ENCODE measurements at places on chromosomes 5 and 9.

DNA sequence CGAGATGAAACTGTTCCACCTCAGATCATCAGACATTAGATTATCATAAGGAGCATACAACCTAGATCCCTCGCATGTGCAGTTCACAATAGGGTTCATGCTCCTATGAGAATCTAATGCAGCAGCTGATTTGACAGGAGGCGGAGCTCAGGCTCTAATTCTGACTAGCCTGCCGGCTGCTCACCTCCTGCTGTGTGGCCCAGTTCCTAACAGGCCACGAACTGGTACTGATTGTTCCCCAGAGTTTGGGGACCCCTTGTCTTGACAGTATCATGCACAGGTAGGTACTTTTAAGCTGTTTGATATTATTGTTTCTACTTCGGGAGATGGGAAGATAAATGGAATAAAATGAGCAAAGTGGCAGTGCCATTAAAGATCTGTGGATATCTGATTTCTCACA lies 66.9 kb downstream of the ZCCHC7 start:
- DNase-seq = no peak

DNA sequence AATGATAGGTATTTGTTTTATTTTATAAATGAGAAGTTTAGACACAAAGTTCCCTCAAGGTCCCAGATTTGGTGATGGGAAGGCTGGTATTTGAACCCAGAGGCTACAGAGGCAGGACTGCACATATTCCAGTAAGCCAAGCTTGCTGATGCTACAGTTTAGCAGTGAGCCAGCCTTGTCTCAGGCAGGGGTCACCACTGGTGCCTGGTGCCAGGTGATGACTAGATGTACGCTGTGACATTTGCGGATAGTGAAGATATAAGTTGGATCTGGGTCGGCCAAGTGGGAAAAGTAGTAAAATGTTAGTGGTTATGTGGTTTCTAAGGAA lies 143.9 kb downstream of the AOPEP start:
- no peak for DNase-seq

DNA sequence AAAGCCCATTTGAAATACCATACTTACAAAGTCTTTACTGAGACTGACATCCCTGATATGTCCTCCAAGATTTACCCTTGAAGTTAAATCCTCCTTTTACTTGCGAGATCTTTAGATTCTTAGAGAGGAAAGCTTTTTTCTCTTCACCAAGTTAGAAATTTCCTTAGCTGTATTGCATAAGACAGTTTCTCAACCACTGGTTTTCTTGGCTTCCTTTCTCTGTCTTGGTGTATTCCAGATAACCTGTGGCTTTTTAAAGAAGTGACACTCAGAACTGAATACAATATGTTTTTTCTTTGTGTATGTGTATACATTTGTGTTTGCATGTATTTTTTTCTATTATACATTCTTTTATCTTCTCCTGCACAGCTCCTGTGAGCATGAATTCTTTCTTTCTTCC lies 65.0 kb downstream of the SNCAIP start:
- no peak for DNase-seq

DNA sequence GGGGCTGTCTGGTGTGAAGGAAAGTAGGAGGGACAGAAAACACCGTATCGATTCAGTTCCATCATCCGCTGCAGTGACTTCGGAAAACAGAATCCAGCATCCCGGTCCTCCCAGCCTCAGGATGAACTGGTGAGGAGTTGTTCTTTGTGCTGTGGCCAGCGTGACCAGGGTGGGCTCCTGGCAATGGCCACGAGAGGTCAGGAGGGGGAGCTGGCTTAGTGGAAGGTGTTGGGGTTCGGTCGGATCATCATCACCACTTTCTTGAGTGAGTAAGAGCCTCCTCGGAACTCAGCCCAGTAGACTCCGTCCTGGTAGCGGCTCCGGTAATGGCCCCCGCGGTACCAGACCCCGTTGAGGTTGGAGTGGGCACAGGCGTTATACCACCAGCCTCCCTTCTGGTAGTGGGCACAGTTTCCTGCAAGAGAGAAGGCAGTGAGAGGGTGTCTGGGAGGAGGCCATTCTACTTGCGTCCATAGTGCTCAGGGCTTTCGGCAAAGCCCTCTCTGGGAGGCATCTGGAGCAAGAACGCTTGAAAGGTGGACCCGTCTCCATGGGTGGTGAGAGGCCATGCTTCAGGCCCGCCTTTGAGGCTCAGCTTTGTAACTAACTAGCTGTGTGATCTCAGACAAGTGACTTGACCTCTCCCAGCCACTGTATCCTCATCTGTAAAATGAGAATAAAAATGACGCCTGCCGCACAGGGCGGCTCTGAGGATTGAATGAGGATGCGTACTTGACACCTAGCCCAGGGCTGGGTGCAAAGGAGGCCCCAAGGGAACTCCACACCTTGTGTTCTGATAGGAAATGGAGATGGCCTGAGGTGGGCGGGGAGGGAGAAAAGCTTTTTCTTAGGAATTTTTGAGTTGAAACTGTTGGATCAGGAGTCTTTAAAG lies 33.5 kb downstream of the ANGPTL2 start:
- no peak for DNase-seq

DNA sequence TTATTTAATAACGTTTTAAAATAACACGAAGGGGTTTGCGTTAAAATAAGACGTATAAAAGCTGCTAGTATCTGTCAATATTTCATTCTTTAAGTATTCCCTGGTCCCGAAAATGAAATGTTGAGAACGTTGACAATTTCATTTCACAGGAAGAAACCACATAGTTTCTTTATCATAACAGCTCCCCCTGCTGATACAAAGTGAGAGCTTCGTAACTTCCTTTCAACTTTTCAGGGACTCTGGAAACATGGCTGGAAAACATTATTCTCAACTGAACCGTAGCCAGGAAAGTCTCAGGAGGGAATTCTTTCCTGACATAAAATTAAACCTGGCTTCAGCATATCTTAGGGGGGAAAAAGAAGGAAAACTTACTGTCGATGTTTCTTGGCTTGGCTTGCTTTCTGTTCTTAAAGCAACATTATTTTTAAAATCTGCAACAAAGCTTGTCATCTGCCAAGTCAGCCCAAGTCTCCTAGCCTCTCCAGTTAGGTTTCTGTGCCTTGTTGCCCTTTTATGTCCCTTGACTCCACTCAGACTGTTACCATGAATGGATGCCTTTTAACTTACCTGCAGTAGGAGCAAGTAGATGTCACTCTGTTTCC lies 122.9 kb upstream of the DAB2 start:
- no peak for DNase-seq

DNA sequence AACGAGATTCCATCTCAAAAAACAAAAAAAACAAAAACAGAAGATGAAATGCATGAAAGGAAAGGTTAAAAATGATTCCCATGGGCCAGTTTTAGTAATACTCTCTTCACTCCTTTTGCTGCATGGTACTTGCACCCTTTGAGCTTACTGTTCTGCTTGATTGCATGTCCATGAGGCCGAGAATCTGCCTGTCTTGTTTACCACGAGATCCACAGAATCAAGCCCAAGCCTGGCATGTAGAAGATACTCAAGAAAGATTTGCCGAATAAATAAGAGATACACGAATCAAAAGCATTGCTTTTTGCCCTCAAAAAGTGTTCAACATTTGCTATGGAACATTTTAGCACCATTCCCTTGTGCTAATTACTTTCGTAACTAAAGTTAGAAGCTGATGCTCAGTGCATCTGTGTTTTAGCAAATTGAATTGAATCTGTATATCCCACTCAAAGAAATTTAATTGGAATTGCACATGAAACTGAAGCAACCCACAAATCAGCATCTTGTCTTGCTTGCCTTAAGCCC lies 1.1 kb downstream of the FAXDC2 start:
- no peak for DNase-seq

DNA sequence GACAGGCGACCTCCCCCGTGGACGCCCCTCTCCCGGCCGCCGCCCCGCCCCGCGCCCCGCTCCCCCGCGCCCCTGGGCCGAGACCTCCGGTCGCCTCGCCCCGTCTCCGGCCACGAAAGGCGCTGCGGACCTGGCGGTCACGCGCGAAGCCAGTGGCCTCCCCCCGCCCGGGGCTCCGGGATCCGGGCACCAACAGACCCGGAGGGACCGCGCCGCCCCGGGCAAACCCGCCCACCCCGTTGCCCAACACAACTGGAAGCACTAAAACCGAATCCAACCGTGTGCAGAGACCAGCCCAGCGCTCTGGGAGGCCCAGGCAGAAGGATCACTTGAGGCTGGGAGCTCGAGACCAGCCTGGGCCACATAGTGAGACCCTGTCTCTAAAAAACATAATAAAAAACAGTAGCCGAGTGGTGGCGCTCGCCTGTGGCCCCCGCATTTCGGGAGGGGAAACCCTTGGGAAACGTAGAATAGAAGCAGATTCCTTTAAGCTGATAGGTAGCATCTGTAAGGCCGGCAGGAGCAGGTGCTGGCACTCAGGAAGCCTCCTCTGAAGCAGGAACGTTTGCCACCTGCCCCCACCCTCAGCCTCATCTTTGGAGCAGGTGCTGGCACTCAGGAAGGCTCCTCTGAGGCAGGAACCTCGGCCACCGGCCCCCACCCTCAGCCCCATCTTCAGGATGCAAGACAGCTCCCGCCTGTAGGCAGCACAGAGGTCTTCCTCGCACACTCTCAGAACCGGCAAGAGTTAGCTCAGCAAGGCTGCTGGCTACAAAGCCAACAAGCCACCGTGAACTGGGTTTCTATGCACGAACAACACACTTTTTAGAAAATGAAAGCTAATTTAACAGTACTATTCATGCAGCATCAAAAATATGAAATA lies 4.6 kb upstream of the SLC9A3 start:
- DNase-seq = no peak

- DNase-seq = no peak
Measured at GRCh38 chr5:10854506-10855277, 93.7 kb upstream of the DAP start.

DNA sequence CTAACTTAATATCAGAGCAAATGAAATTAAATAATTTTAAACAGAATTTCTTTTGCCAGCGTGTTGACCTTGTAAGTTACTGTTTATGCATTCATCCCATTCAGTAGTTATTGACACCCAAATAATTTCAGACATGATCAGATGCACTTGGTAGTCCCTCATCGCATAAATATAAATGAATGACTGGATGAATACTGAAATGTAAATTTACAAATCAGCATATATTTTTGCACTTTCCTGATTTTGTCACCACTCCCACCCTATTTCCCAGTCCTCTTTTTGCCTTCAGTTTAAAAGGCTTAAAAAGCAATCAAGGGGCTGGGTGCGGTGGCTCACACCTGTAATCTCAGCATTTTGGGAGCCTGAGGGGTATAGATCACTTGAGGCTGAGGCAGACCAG lies 17.1 kb upstream of the LIFR start:
- no peak for DNase-seq

GRCh38 chr5:97074859-97075489 lies 67.4 kb downstream of the LIX1 start:
- DNase-seq = no peak

DNA sequence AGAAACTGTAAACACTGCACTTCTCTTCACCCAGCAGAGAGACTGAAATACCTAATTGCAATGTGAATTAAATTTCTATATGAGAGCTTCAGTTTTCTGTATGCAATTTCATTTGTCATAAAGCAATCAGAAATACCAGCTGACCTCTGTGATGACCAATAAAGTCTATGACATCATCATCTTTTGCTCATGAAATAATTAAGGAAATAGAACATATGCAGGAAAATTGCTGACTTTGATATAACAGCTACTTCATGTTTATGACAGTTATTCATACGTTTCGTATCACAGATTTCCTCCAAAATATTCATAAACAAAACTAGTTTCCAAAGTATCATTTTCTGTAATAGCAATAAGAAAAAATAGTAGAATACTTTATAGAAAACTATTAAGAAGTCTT lies 652.3 kb downstream of the SLCO4C1 start:
- DNase-seq = no peak

- no peak for DNase-seq
Measured at GRCh38 chr9:83238871-83239640, 176.1 kb upstream of the RASEF start.

DNA sequence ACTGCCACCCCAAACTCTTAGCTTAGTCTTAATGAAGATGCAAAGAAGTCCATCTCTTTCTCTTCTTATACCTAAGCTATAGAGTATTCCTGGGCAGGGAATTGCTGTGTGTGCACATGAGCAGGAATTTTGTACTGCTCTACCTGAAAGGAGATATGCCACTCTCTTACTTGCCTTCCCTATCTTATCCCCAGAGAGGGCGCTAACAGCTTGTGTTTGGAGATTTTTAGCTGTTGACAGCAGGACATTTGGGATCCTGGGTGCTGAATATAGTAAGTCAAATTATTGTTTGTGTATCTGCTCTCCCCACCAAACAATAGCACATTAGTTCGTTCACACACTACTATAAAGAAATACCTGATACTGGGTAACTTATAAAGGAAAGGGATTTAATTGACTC lies 159.5 kb downstream of the GABRG2 start:
- no peak for DNase-seq

- DNase-seq = no peak
Measured at GRCh38 chr9:35490155-35490909, 421 bp downstream of the RUSC2 start.

DNA sequence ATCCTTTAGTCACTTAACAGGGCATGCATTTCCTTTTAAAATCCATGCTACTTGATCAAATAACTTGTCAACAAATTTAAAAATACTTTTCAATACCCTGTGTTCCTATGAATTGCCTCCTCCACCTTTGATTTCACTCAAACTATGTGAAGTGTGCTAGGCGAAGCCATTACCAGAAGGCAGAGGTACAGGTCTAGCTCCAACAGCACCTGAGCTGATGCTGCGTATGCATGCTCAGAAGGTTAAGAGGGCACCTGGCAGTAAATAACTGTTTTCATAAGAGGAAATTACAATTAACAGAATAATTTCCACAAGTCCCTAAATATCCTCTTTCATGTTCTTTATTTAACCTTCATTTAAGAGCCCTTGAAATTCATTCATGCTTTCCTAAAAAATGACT lies 251.8 kb downstream of the EFNA5 start:
- no peak for DNase-seq

DNA sequence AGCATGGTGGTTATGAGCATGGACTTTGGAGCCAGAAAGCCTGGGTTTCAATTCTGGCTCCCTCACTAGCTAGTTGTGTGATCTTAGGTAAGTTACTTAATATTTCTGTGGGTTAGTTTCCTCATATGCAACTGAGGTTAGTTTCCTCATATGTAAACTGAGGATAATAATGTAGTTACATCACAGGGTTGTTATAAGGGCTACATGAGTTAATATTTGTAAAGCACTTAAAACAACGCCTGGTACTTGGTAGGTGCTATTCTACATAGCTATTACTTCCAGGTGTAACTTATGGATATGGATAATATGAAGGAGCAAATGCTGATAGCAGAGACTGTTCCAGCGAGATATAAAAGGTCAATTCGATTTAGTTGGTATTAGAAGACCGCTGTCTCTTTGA lies 69.4 kb upstream of the POU5F2 start:
- no peak for DNase-seq

- no peak for DNase-seq
Measured at GRCh38 chr9:35690614-35691333, 1.0 kb upstream of the TPM2 start.

- no peak for DNase-seq
Measured at GRCh38 chr5:71782393-71782770, 63.3 kb downstream of the CARTPT start.

Measured in stimulated activated CD8-positive, alpha-beta memory T cell treated with anti-CD3 and anti-CD28 coated beads, Interleukin-2, amount 100 ng/mL, for 1 hour (primary cell).